ELR (cell line): ENCODE measurements at places on chromosomes 2 and 18.

- DNase-seq, result no peak
Measured at GRCh38 chr2:12116228-12116750, 369.9 kb downstream of the LPIN1 start.

GRCh38 chr18:57084331-57085271 is 62.3 kb upstream of the BOD1L2 start:
- peak; percentile 41 for DNase-seq

- DNase-seq, result peak; percentile 35
Measured at GRCh38 chr18:59505356-59505755, 146.3 kb upstream of the LMAN1 start.

- DNase-seq, result no peak
Measured at GRCh38 chr2:21804151-21804550, 680.4 kb downstream of the TDRD15 start.
